ENCODE measurements at places on chromosomes 11 and 22.

- no peak for DNase-seq
Observed at GRCh38 chr11:16946477-16947282, 67.5 kb downstream of the PLEKHA7 start.

DNA sequence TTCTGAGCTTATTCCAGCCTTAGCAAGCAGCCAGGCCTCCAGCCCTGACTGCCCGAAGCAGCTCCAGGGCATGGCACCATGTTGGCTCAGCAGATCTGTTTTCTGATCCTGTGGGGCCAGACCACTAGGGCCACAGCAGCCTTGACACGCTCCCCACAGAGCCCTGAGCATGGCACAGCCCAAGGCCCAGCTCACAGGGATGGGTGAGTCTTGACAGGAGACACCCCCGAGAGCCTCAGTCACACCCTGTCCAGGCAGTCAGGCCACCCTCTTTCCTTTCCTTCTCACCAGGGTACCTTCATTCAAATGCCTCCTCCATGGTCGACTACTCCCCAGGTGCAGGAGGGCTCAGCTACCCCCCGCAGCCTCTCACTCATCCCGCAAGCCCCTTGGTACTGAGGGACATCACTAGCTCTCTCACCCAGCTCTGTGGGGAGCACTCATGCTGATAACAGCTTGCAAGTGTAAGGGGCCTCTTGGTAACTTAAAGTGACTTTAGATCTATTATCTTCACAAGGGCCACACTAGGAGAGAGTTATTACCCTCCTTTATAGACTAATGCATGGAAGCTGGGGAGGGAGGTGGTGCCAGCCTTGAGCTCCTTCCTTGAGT lies 3.9 kb upstream of the CDC42BPG start:
- DNase-seq: no peak

GRCh38 chr22:46684706-46685105 lies 53.3 kb downstream of the CERK start:
- no peak for DNase-seq

DNA sequence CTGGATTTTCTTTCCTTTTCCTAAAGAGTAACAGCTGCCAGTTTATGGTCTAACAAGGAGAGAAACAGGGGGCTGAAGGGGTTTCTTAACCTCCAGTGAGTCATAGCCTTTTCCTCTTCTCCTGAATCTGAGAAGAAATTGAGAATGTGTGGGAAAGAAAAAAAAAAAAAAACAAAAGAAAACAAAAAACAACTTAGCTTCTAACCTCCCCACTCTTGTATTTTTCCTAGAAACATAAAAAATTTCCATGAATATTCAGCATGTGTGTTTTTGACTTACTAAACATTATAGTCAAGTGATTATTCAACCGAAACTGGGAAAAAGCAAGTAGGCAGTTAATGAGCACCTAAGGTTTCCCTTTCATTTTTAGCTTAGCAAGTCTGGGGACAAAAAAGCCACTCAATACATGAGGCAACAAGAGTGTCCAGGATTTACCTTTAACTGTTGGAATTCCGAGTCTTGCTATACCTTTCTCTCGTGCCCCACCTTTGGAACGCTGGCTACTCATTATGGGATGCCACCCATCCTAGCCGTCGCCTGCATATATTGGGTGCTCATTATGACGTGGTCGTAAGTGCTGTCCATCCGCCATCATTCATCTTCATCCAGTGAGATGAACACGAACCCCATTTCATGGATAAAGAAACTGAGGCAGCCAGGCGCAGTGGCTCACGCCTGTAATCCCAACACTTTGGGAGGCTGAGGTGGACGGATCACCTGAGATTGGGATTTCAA lies 2.4 kb downstream of the ASPHD2 start:
- no peak for DNase-seq

DNA sequence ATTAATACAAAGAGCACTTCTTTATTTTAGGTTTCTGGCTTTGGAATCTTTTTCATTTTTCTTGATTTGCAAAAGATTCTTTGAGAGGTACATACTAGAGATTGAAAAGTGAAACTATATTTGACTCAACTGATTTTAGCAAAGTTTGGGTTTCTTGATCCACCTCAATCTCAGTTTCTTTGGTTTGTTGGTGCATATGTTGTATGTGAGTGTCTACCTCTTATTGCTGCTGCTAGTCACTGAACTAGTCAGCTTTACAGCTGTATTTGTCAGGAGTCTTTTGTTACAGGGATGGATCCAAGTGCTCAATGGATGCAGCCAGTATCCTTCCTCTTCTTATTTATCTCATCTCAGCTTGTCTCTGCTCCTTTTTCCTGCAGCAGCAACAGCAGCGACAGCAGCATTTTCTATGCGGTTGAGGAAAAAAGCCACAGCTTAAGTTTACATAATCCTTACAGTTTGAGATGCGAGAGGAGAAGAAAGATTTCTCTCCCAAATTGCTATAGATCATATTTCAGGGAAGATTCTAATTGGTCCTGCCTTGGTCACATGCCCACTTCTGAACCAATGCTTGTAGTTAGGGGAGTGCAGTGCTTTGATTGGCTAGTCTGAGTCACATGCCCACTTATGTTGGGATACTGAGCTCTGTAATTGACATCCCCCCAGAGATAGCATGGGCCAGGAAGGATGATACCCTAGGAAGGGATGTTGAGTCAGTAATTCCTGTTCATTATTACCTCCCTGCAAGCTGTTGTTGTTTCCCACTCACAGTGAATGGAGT lies 10.0 kb upstream of the ZNRF3 start:
- no peak for DNase-seq

DNA sequence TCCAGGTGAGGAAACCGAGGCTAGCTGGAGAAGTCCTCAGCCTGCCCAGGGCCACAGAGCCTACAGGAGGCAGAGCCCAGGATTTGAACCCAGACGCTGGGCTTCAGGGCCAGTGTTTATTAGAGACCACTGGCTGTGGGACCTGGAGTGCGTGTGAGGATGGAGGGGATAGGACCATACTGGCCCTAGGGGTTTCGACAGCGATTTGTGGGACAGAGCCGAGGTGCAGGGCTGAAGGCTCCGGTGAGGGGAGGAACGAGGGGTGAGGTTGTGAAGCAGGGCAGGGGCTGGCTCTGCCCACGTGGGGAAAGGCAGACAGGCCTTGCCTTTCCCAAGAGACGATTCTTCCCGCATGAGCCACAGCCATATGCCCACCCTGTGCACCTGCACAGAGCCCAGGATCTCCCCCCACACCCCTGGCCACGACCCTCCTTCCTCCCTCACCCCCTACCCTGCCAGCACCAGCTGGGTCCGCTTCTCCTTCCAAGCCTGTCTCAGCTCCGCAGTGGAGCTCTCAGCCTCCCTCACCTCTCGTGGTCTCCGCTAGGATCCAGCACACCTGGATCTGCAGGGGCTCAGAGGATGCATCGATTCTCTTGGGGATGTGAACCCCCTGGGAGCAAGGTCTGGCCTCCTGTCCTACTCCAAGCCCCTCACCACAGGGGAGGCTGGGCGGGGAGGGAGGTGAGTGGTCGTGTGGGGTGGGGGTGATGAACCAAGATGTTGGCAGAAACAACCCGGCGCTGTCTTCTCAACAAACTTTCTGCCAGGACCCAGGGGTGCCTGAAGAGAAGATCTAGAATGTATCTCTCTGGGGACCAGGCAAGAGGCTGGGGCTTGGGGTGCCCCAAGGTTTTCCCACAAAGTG lies 58.4 kb downstream of the RTL6 start:
- no peak for DNase-seq

DNA sequence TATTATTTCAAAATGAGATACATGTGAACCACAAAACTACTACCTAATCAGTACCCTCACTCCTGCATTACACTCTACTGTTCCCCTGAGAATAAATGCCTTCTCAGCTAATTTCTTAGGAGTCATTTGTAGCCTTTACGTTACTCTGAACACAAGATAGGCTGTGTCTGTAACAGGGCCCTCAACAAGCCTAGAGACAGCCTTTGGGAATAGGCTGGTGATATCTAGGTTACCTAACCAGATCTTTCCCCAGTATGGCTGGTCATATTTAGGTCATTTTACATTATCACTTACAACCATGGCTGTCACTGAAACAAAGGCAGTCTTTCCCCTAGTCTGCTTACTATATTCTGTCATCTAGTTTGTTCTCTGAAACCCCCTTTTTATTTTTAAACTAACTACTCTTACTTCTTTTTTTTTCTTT lies 14.2 kb downstream of the ATM start:
- DNase-seq: no peak

GRCh38 chr11:132231656-132232347 lies 861.4 kb downstream of the NTM start:
- DNase-seq: no peak

DNA sequence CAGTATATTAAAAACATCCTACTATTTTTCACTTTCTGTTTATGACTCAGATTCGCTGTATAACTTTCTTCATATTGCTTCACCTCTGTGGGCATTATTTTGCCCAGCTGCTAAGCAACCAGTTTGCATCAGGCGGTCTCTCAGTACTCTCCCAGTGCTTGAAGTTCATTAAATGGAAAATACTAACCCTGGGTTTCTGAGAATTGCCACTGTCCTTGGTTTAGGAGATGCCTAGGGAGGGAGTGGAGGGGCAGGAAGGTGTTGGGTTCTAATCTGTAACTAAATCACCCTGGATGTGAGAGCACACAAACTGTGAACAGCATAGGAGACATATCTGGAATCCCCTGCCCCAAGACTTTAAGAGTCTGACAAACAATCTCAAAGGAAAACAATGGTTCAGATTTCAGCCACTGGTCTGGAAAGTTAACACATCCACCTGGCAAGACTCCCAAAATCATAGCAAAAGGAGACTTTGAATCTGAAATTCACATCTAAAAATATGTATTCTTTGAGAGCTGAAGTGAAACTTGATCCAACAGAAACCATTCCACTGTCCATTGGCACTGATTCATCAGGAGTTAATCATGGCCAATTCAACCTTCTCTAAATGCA lies 540.0 kb downstream of the SOX6 start:
- no peak for DNase-seq

GRCh38 chr11:23406131-23406819 lies 546.0 kb upstream of the CCDC179 start:
- no peak for DNase-seq

DNA sequence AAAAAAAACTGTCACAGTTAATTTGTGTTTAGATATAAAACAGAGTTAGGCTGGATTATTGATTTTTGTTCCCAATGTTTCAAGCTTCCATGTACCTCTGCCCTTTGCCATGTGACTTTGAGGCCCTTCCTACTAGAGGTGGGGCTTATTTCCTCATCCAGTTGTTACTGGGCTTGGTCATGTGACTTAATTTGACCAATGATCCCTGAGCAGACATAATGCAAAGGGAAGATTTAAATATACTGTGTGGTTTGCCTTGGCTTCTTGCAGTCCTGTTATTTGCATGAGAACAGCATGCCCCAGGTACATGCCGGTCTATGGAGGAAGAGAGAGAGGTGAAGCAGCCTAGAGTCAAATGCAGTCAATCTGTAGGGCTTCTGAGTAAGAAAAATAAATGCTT lies 347.0 kb downstream of the MIAT start:
- no peak for DNase-seq

GRCh38 chr11:120289426-120289825 lies 35.7 kb upstream of the TLCD5 start:
- DNase-seq: no peak

GRCh38 chr11:2955906-2956476 lies 26.8 kb upstream of the PHLDA2 start:
- no peak for DNase-seq

DNA sequence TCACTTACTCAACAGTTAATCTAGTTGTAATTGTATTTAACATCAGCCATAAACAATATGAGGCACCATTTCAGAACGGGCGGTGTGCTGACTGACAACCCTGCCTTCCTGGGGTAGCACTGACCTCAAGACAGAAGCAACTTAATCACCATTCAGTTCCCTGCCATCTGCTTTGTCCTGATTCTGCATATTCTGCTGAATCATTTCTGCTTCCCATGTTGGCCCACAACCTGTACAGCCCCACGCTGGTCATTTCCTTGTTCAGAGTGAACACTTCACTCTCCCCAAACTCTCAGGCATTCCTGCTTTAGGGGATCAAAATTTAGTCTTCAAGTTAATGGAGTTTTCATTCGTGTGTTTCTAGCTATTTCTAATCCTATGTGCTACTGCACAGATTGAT lies 132.3 kb upstream of the ZBED5 start:
- no peak for DNase-seq

DNA sequence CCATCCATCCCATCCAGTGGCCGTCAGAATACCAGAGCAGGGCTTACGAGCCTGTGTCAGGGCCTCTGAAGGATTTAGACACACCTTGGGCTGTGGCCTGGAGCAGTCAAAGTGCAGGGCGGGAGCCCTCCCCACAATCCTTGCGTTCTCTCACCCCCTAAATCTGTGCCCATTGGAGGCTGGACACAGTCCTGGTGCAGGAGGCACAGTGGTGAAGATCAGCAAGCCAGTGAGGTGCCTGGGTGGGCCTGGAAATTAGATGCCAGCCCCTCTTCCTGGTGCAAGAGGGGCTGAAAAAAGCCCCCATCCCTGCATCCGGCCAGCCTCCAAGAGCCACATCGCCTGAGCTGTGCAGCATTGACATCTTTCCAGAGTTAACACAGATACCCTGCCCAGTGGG lies 1045.8 kb downstream of the TBC1D22A start:
- no peak for DNase-seq

DNA sequence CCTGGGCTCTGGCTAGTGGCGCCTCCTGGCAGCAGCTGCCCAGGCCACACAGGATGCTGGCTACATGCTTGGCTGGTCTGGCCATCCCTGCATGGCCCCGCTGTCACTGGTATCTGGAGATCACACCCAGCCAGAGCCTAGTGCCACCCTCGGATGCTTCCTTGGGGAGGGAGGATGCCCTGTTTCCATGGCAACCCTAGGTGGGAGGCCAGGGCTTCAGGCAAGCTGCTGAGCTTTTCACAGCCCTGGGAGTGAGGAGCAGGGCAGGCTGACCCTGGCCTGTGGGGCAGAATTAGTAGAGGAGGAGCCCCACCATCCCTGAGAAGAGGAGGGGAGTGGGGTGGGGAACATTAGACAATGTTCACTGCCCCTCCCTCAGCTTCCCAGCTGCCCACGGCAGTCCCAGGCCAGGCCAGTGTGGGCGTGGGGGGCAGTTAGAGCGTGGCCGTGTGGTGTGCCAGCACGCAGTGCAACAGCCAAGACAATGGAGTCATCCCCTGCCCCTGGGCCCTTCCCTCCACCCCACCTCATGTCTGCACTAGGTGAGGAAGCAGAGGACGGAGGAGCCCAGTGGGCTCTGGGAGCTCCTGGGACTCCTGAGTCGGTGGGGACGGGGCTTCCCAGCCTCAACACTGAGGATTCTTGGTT lies 50.4 kb downstream of the PARVB start:
- no peak for DNase-seq

DNA sequence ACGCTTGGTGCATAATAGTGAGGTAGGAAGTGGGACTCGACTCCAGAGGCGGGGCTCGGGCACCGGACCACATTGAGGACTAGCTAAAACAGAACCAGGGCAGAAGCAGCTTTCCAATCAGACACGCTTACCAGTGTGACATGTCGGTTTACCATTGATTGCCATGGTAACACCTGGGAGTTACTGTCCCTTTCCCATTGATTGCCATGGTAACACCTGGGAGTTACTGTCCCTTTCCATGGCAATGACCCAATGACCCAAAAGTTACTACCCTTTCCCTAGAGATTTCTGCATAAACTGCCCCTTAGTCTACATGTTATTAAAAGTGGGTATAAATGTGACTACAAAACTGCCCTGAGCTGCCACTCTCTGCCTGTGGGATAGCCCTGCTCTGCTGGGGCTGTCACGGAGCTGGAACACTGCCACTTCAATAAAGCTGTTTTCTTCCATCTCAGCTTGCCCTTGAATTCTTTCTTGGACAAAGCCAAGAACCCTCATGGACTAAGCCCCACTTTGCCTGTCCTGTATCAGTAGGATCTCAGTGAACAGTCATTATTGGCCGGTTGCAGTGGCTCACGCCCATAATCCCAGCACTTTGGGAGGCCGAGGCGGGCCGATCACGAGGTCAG lies 77.4 kb upstream of the CRYBB3 start:
- no peak for DNase-seq
